Lung microvascular endothelial cell (primary cell): ENCODE measurements at places on chromosomes 2 and 18.

GRCh38 chr2:6864231-6864754 lies 1.4 kb downstream of the CMPK2 start:
- no peak for DNase-seq

DNA sequence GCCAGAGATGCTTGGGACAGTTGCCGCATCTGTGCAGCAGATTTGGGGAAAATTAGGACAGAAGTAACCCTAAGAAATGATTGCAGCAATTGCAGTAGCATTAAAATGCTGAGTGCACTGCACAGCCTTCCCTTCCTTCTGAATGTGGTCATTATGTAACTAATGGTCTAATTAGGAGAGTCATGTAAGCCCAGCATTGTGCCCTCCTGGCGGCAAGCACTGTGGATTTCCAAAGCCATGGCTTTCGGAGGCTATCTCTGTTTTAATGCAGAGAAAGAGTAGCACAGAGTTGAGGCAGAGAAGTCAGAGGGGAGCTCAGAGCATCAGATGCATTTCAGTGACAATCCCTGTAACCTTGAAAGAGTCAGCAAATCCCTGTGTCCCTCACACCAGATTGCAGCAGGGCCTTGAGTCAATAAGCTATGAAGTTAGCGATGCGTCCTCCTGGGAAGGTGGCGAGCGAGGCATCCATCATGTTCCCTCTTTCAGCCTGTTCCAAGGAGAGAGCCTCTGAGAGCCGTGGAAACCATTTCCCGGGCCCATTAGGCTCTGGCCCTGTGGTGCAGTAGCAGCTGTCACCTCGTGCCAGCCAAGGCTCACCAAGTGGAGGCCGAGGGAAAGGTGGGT lies 307.2 kb downstream of the FBXO15 start:
- DNase-seq, result no peak

GRCh38 chr18:36412778-36413177 lies 115.3 kb downstream of the FHOD3 start:
- DNase-seq, result peak; percentile 51

GRCh38 chr18:73724958-73725357 lies 422.7 kb downstream of the FBXO15 start:
- no peak for DNase-seq

DNA sequence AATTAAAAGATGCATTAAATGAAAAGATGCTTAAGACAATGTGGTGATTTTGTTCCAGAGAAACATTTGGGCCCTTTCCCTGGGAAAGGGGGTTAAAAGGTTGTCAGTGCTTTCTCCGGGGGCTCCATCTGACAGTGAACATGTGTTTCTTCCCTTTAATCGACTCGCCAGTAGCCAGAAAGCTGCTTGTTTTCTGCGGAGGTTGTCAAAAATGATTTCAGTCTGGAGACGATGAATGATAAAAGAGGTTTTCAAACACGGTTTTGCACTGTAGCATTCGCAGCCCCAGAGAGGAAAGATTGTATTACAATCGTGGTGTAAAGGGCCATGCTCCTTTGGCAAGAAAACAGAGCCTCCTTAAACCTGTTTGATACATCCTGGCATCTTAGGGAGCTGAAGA lies 111.5 kb upstream of the MEIS1 start:
- DNase-seq, result no peak

DNA sequence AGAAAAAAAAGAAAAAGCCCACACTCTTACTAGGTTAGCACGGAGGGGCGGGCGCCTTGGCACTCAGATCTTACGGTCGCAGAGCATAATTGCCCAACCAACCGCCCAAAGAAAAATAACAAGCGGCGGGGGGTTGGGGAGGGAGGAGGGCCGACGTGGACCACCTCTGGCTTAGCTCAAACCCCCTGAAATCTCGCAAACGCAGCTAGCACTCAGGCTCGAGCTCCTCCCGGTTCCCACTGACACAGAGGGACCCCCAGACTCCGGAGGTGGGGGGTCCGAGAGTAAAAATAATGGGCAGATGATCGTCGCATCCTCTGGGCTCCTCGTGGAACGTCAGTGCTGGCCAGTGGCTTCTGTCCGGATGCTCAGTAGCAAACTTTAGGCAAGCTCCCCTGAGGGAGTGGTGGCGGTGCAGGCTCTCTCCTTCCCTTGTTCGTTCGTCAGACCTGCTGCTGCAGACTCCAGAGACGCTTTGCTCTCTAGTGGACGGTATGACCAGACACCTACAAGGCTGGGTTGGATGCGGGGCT lies 12.0 kb downstream of the CATIP start:
- no peak for DNase-seq

GRCh38 chr2:174763780-174764179 lies 492 bp downstream of the CHRNA1 start:
- no peak for DNase-seq

- no peak for DNase-seq
Measured at GRCh38 chr2:118618279-118618678, 229.2 kb downstream of the EN1 start.

DNA sequence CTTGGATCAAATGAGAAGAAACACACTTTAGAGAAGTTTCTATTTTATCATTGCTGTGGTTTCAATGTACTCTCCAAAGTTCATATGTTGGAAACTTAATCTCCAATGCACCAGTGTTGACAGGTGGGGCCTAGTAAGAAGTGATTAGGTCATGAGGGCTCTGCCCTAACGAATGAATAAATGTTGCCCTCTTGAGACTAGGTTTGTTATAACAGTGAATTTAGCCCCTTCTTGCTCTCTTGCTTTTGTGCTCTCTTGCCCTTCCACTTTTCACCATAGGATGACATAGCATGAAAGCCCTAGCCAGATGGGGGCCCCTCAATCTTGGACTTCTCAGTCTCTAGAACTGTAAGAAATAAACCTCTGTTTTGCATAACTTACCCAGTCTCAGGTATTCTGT lies 664.8 kb downstream of the DCC start:
- DNase-seq, result no peak

GRCh38 chr2:67221266-67221665 lies 175.9 kb upstream of the ETAA1 start:
- no peak for DNase-seq

DNA sequence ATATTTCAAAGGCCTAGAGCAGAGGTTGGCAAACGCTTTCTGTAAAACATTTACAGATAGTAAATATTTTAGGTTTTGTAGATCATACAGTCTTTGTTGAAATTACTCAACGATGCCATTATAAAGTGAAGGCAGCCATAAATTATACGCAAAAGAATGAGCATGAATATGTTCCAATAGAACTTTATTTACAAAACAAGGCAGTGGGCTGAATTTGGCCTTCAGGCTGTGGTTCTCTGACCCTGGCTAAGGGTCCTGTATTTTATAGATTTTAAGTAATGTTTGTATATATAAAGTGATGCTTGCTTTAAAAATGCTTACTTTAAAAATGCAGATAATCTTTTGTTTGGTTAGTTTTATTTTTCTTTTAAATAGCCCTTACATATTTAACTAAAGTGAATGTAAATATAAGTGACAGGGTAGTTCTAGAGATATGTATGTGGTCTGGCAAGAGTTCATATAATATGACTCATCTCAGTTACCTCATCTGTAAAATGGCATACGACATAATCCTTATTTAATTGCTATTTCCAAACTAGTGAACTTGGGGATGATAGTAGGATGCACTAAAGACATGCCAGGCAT lies 51.7 kb upstream of the ATP5MC3 start:
- DNase-seq, result peak; percentile 3

DNA sequence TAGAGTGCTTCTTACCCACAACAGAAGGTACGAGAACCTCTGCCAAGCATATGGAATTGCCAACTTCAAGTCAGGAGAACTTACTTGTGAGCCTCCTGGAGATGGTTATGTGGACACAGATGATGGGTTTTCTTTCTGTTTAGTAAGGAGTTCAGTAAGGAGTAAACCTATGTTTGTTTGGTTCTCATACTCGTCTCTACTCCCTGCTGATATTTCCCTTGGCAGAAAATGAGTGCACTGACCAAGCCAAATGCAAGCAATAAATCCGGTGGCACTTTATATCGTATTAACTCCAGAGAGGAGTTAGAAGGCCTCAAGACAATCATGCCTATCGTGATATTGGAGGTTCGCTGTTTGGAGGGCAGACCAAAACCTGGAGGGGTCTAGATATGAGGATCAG lies 83.2 kb upstream of the CYP1B1 start:
- DNase-seq, result no peak

- no peak for DNase-seq
Measured at GRCh38 chr2:209191139-209191538, 232.7 kb upstream of the MAP2 start.

GRCh38 chr2:48530033-48530811 lies at the start of gene STON1:
TSS of gene STON1 (plus strand) at chr2:48530154. CDS start at chr2:48580634, 50,480 bp downstream.
- DNase-seq, result peak; percentile 53

- no peak for DNase-seq
Measured at GRCh38 chr2:31404302-31404701, 10.2 kb downstream of the XDH start.

GRCh38 chr2:138536302-138536701 lies 34.7 kb downstream of the SPOPL start:
- no peak for DNase-seq

DNA sequence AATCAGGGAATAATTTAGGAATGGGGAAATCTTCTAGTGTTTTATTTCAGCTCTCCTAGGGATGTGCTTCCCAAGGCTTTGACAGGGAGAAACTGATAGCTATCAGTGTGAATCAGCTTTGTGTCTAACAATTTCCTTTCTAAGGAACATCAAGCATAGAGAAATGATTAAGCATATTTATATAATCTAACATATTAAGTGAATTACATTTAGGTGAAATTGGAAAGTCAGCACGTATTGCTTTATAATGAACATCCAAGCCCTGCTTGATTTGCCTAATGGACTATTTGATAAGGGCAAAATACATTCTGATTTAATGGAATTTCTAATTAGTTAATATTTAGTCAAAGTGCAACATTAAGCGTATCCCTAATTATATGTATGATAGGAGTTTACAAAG lies 19.5 kb upstream of the TSPYL6 start:
- DNase-seq, result no peak

DNA sequence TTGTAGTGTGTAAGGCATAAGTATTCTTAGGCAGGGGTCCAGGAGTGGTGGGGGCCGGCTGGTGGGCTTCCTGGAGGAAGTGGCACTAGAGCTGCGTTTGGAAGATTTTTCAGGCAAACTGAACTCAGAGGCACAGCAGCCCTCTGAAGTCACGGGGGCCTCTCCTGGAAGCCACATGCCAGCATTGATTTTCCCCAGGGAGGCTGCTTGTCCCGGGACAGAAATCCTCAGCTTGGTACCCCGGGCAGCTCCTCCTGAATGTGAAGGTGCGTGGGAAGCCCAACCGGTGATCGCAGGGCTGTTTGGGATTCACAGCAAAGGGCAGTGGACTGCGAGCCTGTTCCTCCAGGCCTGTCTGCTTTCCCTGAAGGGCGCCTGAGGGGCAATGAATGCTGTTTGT lies 1.6 kb upstream of the PDIA6 start:
- DNase-seq, result no peak

GRCh38 chr2:72996117-72996502 lies 75.4 kb downstream of the SFXN5 start:
- no peak for DNase-seq

DNA sequence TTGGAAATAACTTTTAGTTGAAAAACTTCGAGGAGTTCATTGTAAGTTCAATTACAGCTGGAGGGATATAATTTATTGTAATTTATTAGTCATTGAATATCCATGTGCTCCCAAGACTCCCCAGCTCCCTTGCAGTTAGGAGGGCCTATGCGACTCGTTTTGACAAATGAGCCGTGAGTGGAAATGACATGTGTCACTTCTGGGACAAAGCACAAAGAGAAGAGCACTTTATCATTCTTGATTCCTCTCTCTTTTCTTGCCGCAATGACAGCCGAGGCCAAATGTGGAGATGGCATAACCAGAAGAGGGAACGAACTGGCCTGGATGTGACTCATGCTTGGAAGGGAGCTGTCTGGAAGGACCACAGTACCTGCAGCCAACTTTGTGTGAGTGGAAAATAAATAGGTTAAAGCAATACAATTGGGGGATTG lies 44.2 kb upstream of the ITSN2 start:
- peak; percentile 13 for DNase-seq

- DNase-seq, result no peak
Measured at GRCh38 chr18:36539674-36540231, 242.2 kb downstream of the FHOD3 start.

- no peak for DNase-seq
Measured at GRCh38 chr18:55925772-55926171, 337.8 kb upstream of the TCF4 start.

DNA sequence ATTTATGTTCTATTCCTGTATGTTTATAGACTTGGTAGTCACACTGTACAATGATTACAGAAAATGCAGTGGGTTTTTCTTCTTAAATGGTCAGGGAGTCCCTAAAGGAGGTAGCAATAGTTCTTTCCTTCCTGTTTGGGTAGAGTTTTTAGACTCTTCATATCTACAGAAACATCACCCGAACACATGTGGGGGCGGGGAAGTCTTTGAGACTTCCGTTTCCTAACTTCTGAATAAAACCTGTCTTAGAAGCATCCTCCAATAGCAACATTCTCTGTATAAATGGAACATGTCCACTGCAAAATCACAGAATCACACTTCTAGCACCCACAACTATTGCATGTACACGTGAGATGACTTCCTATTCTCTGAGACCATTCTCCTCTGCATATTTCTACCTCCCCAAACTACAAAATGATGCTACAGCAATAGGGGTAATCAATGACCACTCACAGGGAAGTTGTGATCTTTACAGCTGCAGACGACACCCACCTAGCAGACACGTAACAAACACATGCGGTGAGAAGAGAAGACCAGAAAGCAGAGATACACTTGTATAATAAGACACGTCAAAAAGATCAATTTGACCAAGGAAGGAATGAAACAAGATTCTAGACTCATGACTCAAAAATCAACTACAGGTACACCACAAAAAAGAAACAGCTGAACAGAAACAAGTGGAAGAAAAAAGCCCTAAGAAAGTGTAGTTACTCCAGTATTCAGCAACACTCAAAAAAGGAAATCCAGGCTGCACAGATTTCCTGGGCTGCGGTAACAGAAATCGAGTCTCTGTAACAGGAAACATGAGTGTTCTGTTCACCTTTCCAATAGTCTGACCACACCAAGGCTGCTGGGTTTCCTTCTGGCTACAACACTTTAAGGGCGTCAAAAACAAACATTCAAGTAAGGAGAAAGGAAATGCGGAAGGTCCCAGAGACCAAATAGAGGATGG lies 120.4 kb downstream of the ZNF516 start:
- no peak for DNase-seq

- no peak for DNase-seq
Measured at GRCh38 chr18:60377778-60378469, 5.3 kb upstream of the MC4R start.

DNA sequence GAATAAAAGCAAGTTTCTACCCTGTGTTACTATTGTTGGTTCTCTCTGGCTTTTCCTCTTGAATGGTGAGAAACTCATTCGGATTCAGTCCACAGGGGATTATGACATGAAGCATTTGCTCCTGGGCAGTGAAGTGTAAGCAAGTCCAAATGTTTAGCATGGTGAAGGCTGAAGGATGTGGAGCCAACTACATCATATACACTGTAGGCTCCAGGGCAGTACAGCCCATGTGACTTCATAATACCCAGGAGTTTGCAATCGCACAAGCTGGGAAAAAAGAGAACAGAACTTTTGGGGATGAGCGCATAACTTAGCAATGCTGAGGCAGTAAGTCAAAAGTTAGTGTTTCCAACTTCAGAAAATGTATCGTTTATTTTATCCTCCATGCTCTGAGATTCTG lies 695.7 kb upstream of the POU3F3 start:
- DNase-seq, result no peak

GRCh38 chr2:62511636-62512035 lies 5.6 kb upstream of the TMEM17 start:
- no peak for DNase-seq
